ENCODE measurements at places on chromosomes 4 and X.

DNA sequence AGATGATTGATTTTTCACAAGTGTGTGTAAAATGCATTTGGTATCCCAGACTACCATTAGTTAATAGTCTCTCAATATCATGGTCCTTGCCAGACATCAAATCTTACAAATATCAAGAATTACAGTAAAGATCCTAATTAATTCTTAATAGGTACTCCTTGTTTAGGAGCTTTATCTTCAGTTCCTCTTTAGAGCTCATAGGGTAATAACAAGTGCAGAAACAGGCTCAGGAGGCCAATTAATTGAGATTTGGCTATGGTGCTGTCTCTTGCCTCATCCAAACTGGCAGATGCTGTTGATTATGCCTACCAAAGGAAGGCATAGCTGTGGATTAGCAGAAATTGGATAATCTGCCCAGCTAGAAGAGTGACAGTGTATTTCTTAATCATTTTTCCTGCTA, 6.9 kb downstream of the MTMR1 start:
- no peak for DNase-seq

GRCh38 chr4:7740866-7741525, 198.7 kb downstream of the AFAP1 start:
- DNase-seq = no peak

GRCh38 chr4:7574287-7575014, 139.7 kb upstream of the PSAPL1 start:
- no peak for DNase-seq

GRCh38 chr4:95409750-95410149, 139.0 kb downstream of the UNC5C start:
- no peak for DNase-seq

GRCh38 chrX:103343105-103343504, 13.1 kb downstream of the TCEAL7 start:
- no peak for DNase-seq

GRCh38 chr4:74428276-74428675, 16.7 kb upstream of the AREG start:
- no peak for DNase-seq

DNA sequence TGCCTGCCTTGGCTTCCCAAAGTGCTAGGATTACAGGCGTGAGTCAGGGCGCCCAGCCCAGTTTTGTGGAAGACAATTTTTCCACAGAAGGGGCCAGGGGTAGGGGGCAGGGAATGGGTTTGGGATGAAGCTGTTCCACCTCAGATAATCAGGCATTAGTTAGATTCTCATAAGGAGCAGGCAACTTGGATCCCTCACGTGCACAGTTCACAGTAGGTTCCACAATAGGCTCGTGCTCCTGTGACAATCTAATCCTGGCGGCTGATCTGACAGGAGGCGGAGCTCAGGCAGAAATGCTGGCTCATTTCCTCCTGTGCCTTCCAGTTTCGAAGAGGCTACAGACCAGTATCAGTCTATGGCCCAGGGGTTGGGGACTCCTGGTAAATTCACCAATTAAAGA, 491.6 kb upstream of the AADAT start:
- no peak for DNase-seq

DNA sequence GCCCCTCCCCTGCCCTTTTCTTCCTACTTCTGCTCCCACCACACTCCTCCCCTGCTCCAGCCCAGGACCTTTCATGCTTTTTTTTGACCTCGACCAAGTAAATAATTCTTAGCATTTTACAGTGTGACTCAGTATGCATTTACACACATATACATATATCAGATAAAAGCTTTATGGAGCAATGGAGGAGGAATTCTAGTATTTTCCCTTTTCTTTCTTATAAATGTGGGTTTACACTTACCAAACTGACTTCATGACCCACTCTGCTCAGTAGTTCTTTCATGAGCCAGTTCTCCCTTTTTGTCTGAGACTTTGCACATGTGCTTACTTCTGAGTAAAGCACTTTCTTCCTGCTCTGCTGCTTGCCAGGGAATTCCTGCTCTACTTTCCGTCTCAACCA, 111.8 kb upstream of the H2AZ1 start:
- no peak for DNase-seq

DNA sequence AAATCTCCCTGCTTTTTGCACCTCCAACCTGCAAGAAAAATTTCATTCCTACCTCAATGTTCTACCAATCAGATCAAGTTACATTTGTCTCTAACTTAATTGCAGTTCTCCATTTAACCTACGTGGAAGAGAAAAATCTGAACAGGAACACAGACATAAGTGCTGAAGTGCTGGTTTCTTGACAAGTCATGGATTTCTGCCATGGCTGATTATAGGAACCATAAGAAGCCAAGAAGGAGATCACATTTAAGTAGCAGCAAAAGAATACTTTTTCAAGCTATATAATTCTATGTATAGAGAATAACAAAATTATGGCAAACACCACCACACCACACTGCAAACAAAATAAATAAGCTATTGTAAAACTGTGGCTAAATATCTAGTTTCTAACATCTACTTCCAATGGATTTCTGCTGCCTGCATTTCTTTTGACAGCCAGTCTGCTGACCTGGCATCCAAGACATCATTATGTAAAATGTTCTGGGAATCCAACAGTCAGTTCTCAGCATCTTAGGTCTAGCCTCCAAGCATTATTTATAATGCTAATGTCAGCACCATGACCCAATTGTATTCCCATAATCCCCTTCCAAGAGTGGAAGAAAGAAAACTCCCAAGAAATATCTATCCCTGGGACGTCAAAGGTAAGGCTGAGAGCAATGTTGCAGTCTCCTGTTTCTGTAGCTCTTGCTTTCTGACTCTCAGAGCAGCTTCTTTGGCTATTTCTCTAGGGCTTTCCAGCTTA, 50.8 kb upstream of the GAB1 start:
- DNase-seq = no peak

- no peak for DNase-seq
Measured at GRCh38 chr4:36332782-36333131, 51.3 kb downstream of the DTHD1 start.

- no peak for DNase-seq
Measured at GRCh38 chrX:17375637-17376430, 834 bp downstream of the NHS start.

GRCh38 chrX:104618106-104618895, 52.3 kb downstream of the IL1RAPL2 start:
- no peak for DNase-seq

- DNase-seq = no peak
Measured at GRCh38 chr4:3201718-3202702, 46.9 kb upstream of the MSANTD1 start.

DNA sequence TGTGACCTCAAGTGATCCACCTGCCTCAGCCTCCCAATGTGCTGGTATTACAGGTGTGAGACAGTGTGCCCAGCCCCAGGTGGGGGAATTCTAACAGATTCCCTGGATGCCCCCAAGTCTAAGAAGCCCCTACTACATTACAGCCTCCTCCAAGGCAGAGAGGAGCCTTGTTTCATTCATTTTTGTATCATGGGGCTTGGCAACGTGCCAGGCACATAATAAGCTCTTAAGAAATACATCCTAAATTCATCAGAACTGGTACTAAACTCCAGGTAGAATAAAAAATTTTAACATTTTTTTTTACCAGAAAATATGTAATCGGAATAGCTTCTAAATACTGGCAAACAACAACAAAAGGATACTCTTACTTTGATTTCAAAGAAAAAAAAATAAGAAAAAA, 127.1 kb downstream of the CHIC2 start:
- no peak for DNase-seq

- DNase-seq = no peak
Measured at GRCh38 chrX:8683687-8684086, 48.2 kb downstream of the ANOS1 start.

DNA sequence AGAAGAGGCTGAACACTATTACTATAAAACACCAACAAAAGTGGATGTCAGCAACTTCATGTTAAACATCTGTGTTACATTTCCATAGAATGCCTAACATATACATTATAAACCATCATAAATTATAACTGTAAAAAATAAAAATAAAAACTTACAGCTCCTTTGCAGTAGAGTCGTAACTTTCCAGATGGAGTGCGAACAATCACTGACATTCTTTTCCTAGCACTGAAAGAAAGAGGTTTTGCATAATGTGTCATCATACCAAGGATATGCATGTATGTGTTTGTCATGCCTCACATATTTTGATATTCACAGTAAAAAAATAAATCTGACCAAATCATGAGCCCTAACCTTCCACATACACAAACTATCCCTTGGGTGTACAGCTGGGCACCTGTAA, 113.1 kb downstream of the ATP8A1 start:
- DNase-seq = no peak

- DNase-seq = no peak
Measured at GRCh38 chr4:75005727-75006126, 72.8 kb downstream of the PARM1 start.

- DNase-seq = no peak
Measured at GRCh38 chrX:30373951-30374350, 64.8 kb upstream of the NR0B1 start.

DNA sequence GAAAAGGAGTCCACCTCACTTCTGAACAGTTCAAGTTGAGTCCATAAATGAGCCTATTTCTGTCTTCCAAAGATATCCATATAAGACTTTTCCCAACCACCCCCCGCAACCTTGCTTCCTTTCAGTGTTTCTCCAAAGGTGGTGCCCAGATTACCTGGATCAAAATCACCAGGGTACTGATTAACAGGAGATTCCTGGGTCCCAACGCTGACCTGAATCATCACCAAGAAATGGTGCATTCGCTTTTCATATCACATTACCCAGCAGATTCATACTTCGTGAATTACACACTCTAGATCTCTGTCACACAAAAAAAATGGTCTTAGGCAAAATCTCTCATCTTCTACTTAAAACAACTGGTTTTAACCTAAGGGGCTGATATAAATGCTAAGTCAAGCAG, 2.1 kb upstream of the GALNT7 start:
- no peak for DNase-seq

- no peak for DNase-seq
Measured at GRCh38 chr4:159498446-159499115, 395.7 kb downstream of the RAPGEF2 start.

DNA sequence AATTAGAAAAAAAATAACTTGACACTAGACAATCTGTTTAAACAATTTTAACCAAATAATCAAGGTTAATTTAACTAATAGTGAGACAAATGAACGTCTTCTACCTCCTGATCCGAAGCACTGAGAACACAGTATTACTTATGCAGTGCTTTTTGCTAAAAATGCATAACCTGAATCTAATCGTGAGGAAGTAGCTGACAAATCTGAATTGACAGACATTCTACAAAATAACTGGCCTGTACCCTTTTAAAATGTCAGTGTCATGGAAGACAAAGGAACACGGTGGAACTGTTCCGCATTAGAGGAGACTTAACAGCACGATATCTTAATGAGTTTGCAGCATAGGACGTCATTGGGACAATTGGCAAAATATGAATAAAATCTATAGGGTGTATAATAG, 631.2 kb upstream of the ZFP42 start:
- DNase-seq = no peak

- no peak for DNase-seq
Measured at GRCh38 chr4:78944381-78944780, 5.1 kb upstream of the PAQR3 start.

DNA sequence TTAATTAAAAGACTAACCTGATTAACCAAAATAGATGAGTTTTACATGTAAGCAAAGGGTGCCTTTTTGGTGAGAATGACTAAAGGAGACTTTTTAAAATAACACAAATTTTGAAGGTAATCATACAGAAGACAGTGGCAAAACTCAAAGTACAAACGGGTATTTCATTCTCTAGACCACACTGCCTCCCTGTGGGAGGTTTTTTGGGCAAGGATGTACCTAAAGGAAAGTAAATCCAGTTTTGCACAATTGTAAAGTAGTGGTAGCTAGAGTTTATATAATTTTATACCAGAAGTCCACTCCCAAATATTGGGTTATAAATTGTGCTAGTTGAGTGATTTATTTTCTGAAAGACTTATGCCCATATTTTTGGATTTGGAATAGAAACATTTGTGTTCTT, 201.0 kb downstream of the PAPSS1 start:
- DNase-seq = no peak

- no peak for DNase-seq
Measured at GRCh38 chrX:48827654-48827968, 1.3 kb downstream of the ERAS start.

- DNase-seq = no peak
Measured at GRCh38 chrX:50622751-50623150, 152.1 kb upstream of the DGKK start.

DNA sequence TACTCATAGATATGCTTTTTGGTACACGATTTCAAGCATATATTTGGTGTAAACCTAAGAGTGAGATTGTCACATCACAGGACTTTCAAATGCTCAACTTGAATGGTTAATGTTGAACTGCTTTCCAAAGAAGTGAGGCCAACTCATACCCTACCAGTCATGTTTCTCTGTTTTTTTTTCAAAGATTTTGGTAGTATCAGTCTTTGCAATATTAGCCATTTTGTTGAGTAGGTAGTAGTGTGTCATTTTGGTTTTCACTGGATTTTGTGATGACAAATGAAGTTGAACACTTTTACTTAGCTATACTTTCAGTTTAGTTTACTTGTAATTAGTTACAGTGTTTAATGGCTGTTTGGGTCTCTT, 12.5 kb upstream of the HS3ST1 start:
- DNase-seq = no peak

DNA sequence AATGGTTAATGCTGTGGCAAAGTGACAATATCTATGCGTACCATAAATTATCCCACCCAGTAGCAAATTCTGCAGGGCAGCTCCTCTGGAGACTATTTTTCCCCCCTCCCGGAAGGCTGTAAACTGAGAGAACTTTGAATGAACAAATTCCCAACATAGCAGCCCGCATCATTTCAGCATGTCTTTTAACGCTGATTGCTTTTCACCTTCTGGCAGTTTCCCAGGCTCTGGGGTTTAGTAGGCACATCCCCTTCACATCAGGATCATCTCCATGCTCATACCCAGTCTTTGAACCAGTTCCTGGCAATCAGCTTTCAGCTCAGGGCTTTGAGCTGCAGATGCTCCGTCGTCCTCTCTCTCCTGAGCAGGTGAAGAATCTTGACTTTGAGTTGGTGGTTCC, 26.6 kb upstream of the WDR1 start:
- DNase-seq = no peak

GRCh38 chr4:73653695-73654106, 33.5 kb upstream of the RASSF6 start:
- peak; percentile 16 for DNase-seq

DNA sequence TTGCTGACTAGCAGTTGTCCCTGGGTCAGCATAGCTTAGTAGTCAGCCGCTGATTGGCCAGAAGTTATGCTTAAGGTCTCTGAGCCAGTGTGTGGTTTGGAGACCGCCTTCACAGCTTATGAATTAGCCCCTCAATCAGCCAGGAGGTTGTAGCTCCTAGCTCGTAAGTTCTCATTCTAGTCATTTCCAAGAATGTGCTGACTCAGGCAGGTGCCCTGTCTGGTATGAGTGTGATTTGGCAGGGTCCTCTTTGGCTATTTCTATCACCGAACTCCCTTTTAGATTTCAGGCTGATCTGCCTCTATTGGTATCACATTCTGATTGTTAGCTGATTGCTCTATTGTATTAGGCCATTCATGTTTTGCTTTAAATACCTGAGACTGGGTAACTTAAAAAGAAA, 33.1 kb downstream of the NUDT11 start:
- DNase-seq = no peak
